ENCODE measurements at places on chromosomes 5 and 9.

GRCh38 chr5:15346738-15347137, 153.2 kb upstream of the FBXL7 start:
- DNase-seq: no peak

DNA sequence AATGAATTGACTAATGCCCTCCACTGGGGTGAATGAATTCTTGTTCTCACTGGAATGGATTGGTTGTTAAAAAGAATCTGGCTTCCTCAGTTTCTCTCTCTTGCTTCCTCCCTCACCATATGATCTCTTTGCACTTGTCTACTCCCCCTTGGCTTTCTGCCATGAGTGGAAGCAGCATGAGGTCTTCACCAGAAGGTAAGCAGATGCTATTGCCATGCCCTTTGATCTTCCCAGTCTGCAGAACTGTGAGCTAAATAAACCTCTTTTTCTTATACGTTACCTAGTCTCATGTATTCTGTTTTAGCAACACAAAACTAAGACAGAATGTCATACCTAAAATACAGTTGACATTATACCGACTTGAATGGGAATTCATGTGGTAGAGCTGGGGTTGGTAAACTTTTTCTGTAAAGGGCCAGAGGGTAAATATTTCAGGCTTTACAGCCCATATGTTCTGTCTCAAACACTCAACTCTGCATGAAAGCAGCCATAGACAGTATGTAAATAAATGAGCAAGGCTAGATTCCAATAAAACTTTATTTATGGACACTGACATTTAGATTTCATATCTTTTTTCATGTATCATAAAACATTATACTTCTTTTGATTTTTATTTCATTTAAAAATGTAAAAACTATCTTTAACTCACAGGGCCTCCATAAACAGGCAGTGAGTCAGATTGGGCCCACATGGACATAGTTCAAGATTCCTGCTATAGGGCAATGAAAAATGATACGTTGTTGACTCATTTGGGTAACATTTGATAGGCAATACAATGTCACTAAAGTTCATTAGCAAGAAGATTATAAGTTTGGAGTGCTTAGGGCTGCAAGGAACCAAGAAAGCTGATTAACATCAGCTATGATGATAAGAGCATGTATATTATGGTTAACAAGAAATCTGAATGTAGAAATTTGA, 79.4 kb upstream of the TLE4 start:
- no peak for DNase-seq

- no peak for DNase-seq
These were observed 110.2 kb upstream of the EGFLAM start for GRCh38 chr5:38148021-38148625.

GRCh38 chr5:108720391-108720790, 27.3 kb upstream of the FER start:
- DNase-seq: no peak

DNA sequence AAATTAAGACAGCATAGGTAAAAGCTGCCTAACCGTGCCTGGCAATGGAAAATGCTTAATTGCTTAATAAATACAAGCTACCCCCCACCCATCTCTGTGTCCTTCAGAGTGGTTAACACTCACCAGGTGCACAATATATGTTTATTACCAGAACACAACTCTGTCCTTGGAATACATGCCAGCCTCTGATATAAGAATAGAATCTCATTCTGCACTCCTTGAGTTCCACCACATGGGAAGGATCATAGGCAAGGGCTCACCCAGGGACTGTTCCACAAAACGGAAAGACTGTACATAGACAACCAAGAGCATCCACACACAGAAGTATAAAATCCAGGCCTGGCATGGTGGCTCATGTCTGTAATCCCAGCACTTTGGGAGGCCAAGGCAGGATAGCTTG, 91.4 kb downstream of the STRBP start:
- no peak for DNase-seq

- DNase-seq: no peak
These were observed 24.4 kb downstream of the ERAP1 start for GRCh38 chr5:96783326-96783725.

- DNase-seq: no peak
These were observed 84.8 kb downstream of the SLC1A3 start for GRCh38 chr5:36691226-36691625.

DNA sequence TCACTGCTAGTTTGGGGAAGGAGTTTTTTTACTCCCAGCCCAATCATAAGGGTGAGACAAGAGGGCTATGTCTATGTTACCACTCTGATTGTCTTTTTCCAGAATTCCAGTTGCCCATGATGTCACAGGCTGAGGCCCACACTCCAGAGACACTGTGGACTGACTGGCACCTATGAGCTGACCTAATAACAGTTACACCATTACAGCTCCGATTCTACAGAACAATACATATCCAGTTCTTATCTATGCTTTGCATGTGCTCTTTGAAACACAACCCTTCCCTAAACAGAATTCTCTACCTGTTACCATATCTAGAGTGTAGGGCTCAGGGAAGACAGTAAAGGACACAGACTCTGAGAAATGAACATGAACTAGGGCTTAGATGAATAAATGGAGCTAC, 45.7 kb upstream of the ALDOB start:
- no peak for DNase-seq

GRCh38 chr9:135508211-135508820, 7.8 kb downstream of the MRPS2 start:
- DNase-seq: no peak

DNA sequence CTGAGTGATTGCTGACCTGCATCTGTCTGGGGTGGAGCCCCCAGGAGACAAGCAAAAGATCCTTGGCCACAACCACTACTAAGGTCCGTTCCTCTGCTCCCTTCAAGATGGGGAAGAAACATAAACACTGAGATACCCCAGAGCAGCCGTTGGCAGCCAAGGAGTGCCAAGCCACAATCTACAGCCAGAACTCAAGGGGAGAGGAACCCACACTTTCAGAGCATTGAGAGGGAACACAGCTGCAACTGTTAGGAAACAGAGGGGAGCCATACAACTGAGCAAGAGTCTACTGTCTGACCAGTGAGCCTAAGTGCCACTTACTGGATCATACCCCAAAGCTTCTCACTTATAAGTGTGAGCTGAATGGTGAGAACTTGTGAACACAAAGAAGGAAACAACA, 44.6 kb upstream of the ADRB2 start:
- DNase-seq: no peak

GRCh38 chr9:33024126-33024965, 727 bp upstream of the DNAJA1 start:
- no peak for DNase-seq

GRCh38 chr5:133108481-133108921, 56.7 kb downstream of the HSPA4 start:
- no peak for DNase-seq

GRCh38 chr5:141484641-141485311, at the start of gene PCDHGC4:
TSS of gene PCDHGC4 (plus strand) at chr5:141485030. CDS start at chr5:141485174, 144 bp downstream.
- DNase-seq: no peak

DNA sequence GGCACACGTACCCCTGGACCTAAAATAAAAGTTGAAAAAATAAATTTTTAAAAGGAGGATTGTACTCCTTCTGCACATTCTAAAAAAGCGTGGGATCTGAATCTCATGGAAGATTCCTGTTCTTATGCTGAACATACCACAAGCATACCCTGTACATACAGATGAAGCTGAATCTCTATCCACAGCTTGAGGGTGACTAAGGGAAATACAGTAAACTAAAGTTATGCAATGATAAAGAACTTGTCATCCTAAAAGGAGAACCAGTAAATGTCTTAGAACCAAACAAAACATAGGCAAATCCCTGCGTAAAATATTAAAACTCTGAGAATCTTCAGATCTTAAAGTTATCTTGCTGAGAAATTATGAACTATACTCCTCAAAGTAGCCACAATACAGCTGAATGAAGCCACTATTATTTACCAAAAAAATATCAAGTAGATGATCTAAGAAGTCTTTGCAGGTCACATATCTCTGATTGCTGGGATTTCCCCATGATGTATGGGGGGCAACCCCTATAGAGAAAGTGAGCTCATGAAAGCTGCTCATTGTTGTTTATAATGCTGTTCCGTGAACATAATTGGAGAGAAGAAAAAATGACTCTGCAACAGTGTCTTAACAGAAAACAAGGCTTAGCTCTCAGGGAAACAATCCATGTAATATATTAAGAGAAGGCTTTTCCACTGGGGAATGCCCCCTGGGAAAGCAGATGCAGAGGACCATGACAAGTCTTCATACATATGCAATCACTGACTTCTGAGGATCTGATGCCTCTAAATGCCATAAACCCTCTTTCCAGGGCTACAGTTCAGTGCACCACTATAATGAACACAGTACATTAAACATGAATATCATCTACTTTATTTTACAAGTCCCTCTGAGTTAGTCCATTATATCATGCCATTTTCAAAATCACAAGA, 210.1 kb downstream of the EPB41L4A start:
- no peak for DNase-seq

DNA sequence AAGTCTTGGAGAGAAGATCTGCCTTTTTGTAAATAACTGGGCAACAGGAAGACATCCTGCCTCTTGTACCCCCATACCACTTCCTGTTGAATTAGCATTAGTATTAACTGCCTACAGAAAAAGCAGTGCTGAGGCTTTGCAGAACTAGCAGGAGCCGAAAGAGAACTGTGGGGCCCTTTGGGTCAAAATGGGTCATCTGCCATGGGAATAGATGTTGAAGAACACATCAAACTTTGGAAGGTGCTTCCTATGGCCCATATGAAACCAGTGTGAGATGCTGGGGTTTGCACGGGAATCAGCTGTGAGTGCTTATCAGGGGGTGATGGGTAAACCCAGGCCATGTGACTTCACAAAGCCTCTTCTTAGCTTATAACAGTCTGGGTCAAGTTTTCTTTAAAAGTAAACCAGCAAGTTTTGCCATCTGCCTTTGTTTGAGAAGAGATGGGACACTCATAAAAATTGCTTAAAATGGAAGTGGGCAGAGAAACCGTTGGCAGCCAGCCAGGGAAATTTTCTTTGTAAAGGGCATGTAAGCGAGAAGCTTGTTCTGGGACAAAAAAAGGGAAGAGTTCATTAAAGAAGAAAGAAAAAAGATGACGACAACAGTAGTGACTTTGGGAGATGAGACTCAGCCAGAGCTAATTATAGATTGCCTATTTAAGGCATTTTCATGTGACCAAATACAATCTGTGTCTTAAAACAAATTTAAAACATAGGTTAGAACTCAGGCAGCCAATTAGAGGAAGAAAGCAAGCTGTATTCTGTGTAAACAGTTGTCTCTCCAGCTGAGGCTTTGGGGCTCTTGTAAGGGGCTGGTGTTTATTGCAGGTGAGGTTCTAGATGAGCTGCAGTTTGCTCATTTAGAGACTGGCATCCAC, 4.4 kb downstream of the SLC25A25 start:
- no peak for DNase-seq
